MM.1S (cell line): ENCODE measurements at places on chromosomes 2 and 18.

DNA sequence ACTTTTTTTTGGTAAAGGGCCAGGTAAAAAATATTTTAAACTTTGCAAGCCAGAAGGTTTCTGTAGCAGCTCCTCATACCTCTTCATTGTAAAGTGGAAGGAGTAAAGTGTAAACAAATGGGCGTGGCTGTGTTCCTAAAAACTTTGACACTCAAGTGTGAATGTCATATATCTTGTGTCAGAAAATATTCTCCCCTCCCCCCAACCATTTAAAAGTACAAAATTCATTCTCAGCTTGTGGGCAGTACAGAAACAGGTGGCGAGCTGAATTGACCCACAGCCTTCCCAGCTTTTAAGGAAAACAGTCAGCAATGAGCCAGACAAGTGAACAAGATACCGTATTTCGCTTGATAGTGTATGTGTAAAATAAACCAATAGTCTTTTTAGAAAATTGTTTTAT lies 4.0 kb downstream of the YPEL5 start:
- H3K27me3 ChIP-seq = no peaks in the 10 kb centered on the region
- H3K36me3 ChIP-seq = no peaks in the 10 kb centered on the region
- no peak overlapping the region for H3K4me3 ChIP-seq
- H3K4me1 ChIP-seq = peaks cover 21% of the 10 kb centered on the region
- no peak for DNase-seq
- H3K27ac ChIP-seq = no peak overlapping the region

- no peaks in the 10 kb centered on the region for H3K36me3 ChIP-seq
- H3K27me3 ChIP-seq = no peaks in the 10 kb centered on the region
- H3K4me1 ChIP-seq = no peaks in the 10 kb centered on the region
Observed at GRCh38 chr2:14752295-14752694, 119.8 kb downstream of the LRATD1 start.

DNA sequence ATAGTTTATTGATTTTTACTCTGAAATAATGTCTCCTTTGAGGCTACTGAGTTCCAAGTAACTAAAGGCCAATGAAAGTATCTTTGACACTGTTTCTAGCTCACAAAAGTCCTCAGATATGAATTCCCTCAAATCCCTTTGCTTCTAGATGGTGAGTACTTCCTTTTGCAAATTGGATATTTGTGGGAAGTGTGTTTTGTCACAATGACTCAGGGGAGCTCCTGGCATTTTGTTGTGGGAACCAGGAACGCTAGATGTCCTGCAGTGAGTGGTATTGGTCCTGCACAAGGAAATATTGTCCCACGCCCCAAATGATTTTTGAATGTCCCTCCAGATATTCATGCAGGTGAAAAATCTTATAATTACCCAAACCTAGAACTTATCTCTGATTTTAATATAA lies 24.3 kb downstream of the TACR1 start:
- no peak overlapping the region for H3K4me3 ChIP-seq
- no peak overlapping the region for H3K27ac ChIP-seq
- H3K36me3 ChIP-seq = no peaks in the 10 kb centered on the region
- no peaks in the 10 kb centered on the region for H3K27me3 ChIP-seq
- H3K4me1 ChIP-seq = no peaks in the 10 kb centered on the region
- DNase-seq = no peak

DNA sequence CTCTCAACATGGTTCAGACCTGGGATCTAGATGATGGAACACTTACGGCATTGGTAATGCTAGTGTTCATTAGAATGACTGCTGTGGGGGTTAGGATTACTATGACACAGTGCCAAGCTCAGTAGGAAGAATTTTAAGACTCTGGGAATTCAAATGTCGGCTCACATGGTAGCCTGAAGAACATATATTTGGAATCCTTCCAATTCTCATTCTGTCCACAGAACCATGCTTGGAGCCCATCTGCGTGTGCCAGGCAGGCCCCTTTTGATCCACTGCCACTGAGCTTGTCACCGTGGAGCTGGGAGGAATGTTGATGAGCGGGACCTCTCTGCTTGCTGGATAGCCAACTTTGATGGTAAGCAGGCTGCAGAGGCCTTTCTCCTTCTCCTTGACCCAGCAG lies 322.0 kb upstream of the SOX11 start:
- DNase-seq = no peak
- no peaks in the 10 kb centered on the region for H3K27me3 ChIP-seq
- no peaks in the 10 kb centered on the region for H3K36me3 ChIP-seq
- no peaks in the 10 kb centered on the region for H3K4me1 ChIP-seq
- no peak overlapping the region for H3K4me3 ChIP-seq
- H3K27ac ChIP-seq = no peak overlapping the region

DNA sequence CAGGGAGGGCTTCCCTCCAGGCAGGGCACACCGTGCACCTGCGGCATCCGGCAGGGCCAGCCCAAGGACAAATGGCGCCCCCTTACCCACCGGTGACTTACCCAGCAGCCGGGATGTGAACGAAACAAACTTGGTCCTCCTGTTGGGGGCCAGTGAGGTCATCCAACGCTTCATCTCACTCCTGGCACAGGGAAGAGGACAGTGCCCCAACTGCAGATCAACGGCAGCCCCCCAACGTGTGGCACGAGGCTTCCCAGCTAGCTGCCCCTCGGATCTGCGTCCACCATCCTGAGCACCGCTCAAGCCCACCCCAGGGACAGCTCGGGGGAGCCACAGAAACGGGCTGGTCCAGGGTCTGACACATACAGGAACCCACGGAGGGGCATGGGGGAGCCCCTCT lies 12.0 kb downstream of the SNORC start:
- H3K27me3 ChIP-seq = no peaks in the 10 kb centered on the region
- no peak overlapping the region for H3K27ac ChIP-seq
- DNase-seq = no peak
- no peak overlapping the region for H3K4me3 ChIP-seq
- no peaks in the 10 kb centered on the region for H3K36me3 ChIP-seq

- no peaks in the 10 kb centered on the region for H3K27me3 ChIP-seq
- peaks cover 30% of the 10 kb centered on the region for H3K36me3 ChIP-seq
- no peaks in the 10 kb centered on the region for H3K4me1 ChIP-seq
Observed at GRCh38 chr2:96344011-96344410, 8.4 kb downstream of the NCAPH start.

DNA sequence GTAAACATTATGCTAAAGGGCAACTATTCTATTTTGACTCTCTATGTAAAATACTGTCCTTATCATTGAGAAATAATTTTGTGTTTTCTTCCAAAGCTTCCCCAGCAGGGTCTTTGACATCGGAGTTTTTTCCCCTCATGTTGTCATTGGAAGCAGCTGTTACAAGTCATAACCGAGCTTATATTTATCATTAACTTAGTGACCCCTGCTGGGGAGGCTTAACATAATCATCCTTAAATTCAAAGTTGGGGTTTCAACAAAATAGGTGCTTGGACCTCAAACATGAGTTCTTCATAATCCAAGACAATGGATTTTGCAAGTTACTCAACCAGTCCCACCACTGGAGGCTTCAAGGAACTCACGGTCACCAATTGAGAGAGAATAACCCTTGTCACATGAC lies 330.9 kb downstream of the DCC start:
- no peaks in the 10 kb centered on the region for H3K4me1 ChIP-seq
- no peak overlapping the region for H3K27ac ChIP-seq
- H3K27me3 ChIP-seq = no peaks in the 10 kb centered on the region

- H3K27me3 ChIP-seq = no peaks in the 10 kb centered on the region
- no peak overlapping the region for H3K4me3 ChIP-seq
- H3K36me3 ChIP-seq = no peaks in the 10 kb centered on the region
- H3K27ac ChIP-seq = no peak overlapping the region
- no peaks in the 10 kb centered on the region for H3K4me1 ChIP-seq
Observed at GRCh38 chr2:3960106-3960505, 256.7 kb downstream of the DCDC2C start.

DNA sequence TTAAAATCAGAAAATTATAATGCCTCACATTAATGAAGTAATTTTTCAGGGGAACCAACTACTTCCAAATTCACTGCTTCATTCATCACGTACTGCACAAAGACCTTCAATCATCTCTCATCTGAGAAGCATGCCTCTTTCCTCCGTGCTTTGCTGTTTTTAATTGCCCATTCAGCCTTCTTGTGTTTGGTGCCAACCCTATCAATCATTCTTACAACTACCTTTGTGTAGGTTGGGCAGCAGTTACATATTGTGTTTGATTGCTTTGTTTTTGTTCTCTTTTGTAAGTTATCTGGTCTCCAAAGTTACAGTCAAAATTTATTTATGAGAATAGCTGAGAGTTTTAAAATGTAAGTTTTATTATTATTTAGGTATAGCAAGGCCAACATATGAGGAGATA lies 549.0 kb upstream of the SLC8A1 start:
- H3K27me3 ChIP-seq = no peaks in the 10 kb centered on the region
- H3K27ac ChIP-seq = no peak overlapping the region
- H3K4me3 ChIP-seq = no peak overlapping the region
- no peak for DNase-seq
- H3K36me3 ChIP-seq = no peaks in the 10 kb centered on the region
- no peaks in the 10 kb centered on the region for H3K4me1 ChIP-seq

GRCh38 chr2:188870289-188870688 lies 103.9 kb upstream of the COL3A1 start:
- H3K4me1 ChIP-seq = no peaks in the 10 kb centered on the region
- H3K4me3 ChIP-seq = no peak overlapping the region
- no peak overlapping the region for H3K27ac ChIP-seq
- no peaks in the 10 kb centered on the region for H3K36me3 ChIP-seq
- DNase-seq = no peak

DNA sequence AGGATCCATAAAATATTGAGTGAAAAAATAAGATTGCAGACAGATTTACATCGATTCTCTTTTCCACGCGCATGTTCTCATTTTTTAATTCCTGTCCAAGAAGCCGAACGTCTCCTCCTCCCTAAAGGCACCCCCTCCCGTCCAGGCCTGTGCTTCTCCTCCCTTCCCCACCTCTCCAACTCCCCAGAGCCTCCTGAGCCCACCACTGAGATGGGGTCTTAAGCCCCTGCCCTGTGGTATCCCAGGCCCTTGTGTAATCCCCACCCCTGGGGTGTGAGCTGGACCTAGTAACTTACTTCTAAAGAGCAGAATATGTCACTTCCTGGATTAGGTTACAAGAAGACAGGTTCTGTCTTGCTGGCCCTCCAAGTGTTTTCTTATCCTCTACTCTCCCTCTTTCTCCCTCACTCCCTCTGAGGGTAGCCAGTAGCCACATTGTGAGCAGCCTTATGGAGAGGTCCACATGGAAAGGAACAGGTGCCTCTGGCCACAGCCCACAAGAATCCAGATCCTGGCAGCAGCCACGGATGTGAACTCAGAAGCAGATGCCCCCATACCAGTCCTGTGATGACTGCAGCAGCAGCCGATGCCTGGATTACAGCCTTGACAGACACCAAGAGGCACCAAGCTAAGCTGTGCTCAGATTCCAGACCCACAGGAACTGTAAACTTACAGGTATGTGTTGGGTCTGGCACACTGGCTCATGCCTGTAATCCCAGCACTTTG lies 39.6 kb upstream of the OTOS start:
- no peak overlapping the region for H3K27ac ChIP-seq
- H3K27me3 ChIP-seq = peaks cover 34% of the 10 kb centered on the region
- H3K4me3 ChIP-seq = no peak overlapping the region
- no peaks in the 10 kb centered on the region for H3K36me3 ChIP-seq
- no peaks in the 10 kb centered on the region for H3K4me1 ChIP-seq

DNA sequence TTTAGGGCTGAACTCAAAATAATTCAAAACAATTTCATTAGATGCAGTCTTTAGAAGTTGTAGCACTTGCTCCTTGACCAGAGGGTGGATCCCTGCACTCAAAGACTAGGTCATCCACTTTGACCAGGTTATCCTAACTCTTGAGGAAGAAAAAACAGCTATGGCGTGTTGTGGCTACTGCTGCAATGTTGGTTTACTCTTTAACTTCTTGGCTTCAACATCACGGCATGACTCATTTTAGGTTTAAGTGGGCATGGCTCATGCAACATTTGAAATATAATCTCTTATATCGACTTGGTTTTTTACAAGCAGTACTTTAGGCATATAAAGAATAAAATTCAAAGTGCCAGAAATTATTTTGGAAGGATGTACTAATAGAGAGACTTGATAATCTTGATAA lies 35.4 kb downstream of the ANKRD29 start:
- DNase-seq = no peak
- no peaks in the 10 kb centered on the region for H3K27me3 ChIP-seq
- H3K4me1 ChIP-seq = peaks cover 4% of the 10 kb centered on the region; the same call in 1 of the 2 replicates

DNA sequence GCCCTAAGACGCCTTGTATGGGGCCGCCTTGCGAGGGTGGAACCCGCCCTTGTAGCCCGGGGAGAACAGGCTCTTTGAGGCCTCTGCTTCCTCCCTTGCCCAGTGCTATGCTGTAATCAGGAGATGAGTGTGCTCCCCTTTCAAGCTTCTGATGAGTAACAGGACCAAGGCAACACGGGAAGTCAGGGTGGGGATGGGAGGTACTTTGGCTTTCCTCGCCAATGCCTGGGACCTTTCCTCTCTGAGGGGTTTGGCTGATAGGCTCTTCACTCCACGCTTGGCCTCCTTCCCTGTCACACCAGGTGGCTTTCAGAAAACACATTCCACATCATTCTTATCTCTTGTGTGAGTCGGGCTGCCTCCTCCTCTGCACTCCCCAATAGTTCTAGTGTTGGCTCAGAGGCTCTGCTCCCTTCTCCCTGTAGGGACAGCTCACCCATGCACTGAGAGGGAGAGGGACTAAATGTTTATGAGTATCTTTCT lies 223.7 kb upstream of the TRIB2 start:
- H3K27me3 ChIP-seq = no peaks in the 10 kb centered on the region
- H3K4me1 ChIP-seq = no peaks in the 10 kb centered on the region
- H3K36me3 ChIP-seq = no peaks in the 10 kb centered on the region
- H3K27ac ChIP-seq = no peak overlapping the region
- no peak for DNase-seq

DNA sequence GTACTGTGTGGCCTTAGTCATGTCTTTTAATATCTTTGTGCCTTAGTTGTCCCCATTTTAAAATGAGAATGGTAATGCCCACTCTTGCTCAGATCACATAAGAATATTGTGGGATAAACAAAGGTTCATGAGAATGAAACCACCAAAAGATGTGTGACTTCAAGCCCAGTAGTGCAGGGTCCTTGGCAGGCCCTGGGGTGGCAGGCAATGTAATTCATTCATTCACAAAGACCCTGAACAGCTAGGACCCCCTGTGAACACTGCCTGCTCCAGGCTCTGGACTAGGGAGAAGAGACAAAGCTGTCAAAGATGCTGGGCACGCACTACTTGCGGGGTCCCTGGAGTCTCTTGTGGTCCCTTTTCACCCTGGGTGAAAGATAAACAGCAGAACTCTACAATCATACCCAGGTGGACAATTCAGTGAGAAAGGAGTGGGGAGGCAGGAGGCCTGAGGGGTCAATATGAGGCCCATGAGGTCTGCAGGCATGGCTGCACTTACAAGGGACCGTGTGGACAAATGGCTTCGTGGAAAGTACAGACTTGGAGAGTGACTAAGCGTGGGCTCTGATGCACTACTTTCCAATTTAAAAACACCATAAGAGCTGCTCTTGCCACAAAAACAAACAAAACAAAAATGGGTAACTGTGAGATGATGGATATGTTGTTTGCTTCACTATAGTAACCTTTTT lies 136.1 kb downstream of the SMAD7 start:
- 0 out of 2 replicates have a peak, but pooled peaks cover 4% of the 10 kb centered on the region for H3K4me1 ChIP-seq
- no peak for DNase-seq
- no peaks in the 10 kb centered on the region for H3K36me3 ChIP-seq
- H3K27ac ChIP-seq = no peak overlapping the region
- no peaks in the 10 kb centered on the region for H3K27me3 ChIP-seq

GRCh38 chr2:172246649-172247048 lies 143.9 kb upstream of the DLX2 start:
- H3K27me3 ChIP-seq = no peaks in the 10 kb centered on the region
- no peaks in the 10 kb centered on the region for H3K36me3 ChIP-seq
- H3K27ac ChIP-seq = no peak overlapping the region
- no peak for DNase-seq
- no peaks in the 10 kb centered on the region for H3K4me1 ChIP-seq

- DNase-seq = no peak
- no peaks in the 10 kb centered on the region for H3K27me3 ChIP-seq
- no peak overlapping the region for H3K27ac ChIP-seq
- no peaks in the 10 kb centered on the region for H3K36me3 ChIP-seq
- no peak overlapping the region for H3K4me3 ChIP-seq
Observed at GRCh38 chr2:181378491-181378890, 78.7 kb upstream of the ITGA4 start.
